ENCODE measurements at places on chromosomes 11 and 22. TPM values are rescaled to one million over a fixed set of nuclear protein-coding genes. Genes with fewer than 3 reads are reported as not detected.

DNA sequence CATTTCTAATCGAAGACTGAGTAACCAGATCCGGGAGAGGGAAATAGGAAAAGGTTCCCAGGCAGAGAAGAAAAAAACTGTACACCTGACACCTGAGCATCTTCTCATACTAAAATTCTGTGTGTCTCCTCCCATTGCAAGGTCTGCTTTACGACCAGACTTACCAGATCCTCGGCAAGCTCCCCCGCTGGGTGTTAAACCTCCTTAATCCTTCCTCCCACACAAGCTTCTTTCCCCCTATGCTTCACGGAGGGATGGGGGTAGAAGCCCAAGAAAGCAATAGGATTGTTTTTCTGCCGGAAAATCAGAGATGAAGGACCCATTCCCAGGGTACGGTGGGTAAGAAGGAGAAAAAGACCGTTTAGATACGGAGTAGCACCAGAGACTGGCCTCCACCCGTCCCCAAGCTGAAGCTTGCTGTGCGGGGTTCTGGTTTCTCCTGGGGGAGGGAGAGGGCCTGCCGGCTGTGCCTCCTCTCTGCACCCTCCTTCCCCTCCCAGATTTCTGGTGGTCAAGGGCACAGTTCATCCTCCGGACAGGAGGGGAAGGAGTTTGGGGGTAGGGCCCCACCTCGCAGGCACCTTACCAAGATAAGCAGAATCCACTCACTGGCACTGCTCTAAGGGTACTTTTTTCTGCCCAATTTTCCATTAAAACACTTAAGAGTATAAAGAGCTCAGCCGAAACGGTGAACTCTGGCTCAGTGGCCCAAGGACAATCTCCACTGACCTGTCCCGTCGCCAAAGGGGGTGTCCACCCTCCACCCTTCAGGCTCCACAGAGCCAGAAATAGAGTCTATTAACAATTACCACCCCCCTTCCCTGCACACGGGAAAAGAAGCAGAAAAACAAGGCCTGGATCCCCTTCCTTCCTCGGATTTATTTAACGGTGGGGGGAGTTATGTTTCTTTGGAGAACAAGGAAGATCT is 1.2 kb downstream of the TOB2 start:
- DNase-seq: no peak

SYNGR1 gene
- total RNA-seq: 11.9 TPM

DNA sequence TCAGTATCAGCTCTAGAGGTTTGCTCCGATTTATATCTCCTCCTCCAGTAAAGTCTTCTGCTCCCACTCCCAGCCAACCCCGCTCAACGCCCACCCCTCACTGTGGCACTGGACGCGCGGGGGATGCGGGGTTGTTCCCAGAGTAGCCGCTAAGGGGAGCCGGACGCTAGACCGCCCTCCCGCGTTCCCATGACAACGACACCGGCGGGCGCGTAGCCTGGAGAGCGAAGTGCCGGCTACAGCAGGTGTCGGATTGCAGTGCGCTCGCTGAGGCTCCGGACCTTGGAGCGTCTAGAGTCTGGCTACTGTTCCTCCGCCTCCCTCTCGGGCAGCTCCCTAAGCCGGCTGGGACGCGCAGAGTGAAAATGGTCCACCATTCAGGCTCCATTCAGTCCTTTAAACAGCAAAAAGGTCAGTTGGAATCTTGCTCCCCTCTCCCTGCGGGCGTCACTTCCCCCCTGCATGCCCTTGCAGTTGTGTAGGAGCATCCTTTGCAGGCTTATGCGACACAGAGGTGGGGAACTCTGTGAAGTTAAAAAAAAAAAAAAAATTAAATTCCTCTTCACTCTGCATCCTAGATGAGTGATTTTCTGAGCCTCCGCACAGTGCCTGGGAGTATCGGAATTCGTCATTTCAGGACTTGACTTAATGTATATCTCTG is at the start of gene ANO3:
Gene ANO3, plus strand, starts transcription at position 220 of the 661 bp plus-strand sequence. Its CDS starts 146 bp downstream, at position 366.
- DNase-seq: peak; percentile 64

FAU gene
- 166 TPM for total RNA-seq

UBQLNL gene
- total RNA-seq: not detected

MS4A8 gene
- total RNA-seq: not detected

DNA sequence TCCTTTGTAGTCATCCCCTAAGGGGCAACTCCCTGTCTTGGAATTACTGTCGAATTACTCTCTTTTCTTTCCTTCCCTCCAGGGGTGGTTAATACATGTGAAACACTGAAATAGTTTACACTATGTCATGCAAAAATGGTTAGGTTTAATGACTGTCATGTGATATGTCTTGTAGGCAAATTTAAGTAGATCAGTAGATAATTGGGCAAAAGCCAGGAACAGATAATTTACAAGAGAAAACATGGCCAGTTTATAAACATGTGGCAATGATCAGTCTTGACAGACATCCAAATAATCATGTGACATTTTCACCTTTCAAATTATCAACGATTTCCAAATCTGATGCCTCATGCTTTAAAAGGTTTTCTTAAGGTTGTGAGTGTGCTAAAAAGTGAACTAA is 3.9 kb downstream of the VWA5A start:
- no peak for DNase-seq

ENTHD1 gene
- total RNA-seq: not detected

GRCh38 chr22:35547987-35548721 is 7.5 kb downstream of the RASD2 start:
- DNase-seq: no peak

DNA sequence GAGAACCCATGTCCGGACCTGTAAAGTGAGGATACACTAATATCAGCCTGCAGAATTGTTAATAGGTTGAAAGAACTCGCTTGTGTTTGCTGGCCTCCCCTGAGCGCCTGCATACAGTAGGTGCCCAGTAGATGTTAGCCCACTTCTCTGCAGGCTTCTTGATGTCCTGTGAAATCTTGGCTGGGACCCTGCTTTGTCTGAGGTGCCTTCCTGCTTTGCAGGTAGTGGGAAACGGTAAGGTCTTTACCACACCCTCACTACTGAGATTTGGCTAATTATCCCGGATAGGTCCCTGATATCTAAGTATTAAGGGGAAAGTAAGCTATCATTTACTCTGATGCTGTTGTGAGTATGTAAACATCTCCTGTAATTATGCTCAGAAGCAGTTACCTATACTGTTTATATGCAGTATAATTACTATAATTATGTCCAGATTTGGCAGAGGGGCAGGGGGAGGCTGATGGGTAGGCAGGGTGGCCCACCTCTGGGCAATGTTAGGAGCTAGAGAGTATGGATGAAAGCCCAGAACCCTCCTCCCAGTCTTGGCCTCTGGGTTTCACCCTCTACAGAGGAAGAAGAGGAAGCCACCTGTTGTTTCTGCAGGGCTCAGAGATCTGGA is 1.2 kb upstream of the ARRB1 start:
- DNase-seq: no peak

CCDC15 gene
- total RNA-seq: 0.17 TPM

VPS37C gene
- total RNA-seq: 10.7 TPM
